ENCODE measurements at places on chromosomes 3 and 15. TPM values are rescaled to one million over a fixed set of nuclear protein-coding genes. Genes with fewer than 3 reads are reported as not detected.

Gene IL12A
- polyA plus RNA-seq: 0.57 TPM

Gene TRH
- polyA plus RNA-seq: 1.8 TPM

Gene SACM1L
- 25.9 TPM for polyA plus RNA-seq

Gene BCL2A1
- 2.3 TPM for polyA plus RNA-seq

Gene CCPG1
- polyA plus RNA-seq: 25.6 TPM

Gene RBMS3
- polyA plus RNA-seq: 5.6 TPM

Gene LRRN1
- 24.5 TPM for polyA plus RNA-seq

Gene C3orf49
- polyA plus RNA-seq: 0.66 TPM

Gene CATSPER2
- polyA plus RNA-seq: 59.0 TPM

Gene GOLGA8Q
- 10.4 TPM for polyA plus RNA-seq

Gene ATP8B4
- 2.5 TPM for polyA plus RNA-seq

Gene RARRES1
- 9.7 TPM for polyA plus RNA-seq

Gene TM4SF18
- 3.1 TPM for polyA plus RNA-seq

Gene MAPK6
- polyA plus RNA-seq: 57.6 TPM

Measured in testis (tissue), 5 donors.